ENCODE measurements at places on chromosomes 6 and 20.

- no peak for DNase-seq
Measured at GRCh38 chr6:33779290-33779689, 9.6 kb downstream of the LEMD2 start.

DNA sequence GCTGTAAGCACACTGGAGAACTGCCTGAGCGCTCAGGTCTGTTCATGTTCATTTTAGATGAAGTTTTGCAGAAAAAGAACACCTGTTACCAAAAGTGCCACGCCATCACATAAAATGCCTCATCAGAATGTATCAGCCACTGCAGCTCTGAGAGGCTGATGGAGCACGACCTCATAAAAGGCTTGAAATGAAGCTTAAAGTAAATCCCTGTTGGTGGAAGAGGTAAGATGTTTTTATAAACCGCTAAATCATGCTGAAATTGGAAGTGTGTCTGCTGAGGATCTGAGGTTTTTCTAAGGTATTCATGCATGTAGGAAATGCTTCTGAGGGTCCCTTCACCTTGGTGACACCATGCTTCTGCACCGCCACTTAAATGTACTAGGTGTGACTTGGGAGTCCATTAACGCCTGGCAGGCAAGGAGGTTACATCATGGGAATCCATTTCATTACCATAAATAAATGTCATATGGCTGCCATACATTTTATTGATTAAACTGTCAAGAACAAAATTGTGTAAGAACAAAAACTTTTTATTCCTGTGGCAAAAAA is 363.1 kb upstream of the AGPAT4 start:
- no peak for DNase-seq

DNA sequence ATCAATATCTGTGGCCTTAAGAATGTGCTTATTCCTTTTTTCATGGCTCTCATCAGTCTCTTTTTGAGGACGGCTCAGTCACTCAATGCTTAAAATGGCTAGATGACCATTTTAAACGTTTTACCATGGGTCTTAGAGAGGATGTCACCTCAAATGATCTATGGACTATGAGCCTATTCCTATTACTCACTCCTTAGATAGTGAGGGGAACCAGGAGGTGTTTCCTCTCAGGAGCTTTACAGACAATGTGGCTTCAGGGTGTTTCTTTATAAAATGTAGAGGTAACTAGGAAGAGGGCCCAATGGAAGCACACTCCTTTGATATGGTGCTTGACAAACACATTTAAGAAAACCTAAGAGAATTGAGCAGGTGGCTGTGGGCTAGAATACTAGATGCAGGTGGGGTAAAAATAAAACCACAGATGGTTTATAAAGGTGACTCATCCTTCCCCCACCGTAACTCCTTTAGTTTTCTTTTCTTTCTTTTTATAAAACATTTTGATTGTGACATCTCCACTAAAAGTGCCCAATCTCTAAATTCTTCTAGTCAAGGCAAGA is 1.5 kb upstream of the TMEM200A start:
- no peak for DNase-seq

DNA sequence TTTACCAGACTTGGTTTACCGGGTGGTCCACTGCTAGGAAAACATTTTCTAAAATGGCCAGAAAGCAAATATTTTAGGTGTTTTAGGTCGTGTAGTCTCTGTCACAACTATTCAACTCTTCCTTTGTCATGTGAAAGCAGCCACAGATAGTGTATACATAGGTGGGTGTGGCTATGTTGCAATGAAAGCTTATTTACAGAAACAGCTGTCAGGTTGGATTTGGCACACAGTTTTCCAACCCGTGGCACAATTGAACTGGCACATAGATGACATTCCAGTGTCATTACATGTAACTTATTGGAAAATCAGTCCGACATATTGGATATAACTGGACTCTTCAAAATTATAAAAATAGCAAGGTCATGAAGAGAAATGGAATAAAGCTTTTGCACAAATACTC is 68.9 kb upstream of the KCNQ5 start:
- no peak for DNase-seq

DNA sequence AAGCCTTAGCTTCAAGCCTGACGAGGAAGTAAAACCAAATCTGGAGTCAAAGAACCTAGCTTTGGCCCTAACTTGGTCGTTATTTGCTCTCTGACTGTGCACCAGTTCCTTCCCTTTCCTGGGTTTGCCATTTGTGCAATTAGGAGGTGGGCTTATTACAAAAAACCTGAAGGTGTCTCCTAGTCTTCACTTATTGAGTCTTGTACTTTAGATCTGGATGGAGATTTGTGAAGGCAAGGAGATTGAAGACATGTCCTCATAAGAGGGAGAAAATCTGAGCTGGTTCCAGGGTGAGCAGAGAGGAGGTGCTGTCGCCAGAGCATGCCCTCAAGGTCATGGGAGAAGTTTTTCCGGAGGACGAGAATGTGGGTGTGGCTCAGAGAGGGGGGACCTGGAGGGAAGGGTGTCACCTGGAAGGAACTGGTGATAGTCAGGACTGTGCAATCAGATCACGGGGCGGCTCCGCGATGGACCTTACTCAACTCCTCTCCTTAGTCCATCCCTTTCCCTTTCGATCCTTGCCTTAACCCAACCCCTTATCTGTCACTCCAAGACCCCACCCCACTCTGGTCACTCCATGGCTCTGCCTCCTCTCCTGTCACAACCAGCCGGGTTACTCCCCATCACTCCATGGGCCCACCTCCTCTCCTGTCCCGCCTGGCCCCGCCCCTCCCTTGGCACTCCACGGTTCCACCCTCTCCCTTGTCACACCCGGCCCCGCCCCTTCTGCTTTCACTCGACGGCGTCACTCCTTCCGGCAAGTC is 588 bp upstream of the ACSS2 start:
- peak; percentile 99 for DNase-seq

DNA sequence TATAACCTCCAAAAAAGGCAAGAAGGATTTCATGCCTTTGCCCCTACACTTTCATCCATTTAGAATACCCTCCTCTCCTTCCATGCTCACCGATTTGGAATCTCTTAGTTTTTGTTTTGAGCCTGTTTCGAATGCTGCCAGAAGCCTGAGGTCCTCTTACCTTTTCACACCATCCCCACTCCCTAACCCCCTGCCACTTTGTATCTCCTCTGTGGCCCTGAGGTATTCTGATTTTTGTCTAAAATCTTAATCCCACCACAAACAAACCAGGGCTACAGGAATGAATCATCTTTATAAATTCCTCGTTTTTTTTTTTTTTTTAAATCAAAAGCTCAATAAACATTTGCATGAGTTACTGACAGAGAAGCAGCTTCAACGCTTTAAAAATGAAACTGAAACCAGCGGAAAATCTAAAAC is 1.6 kb upstream of the RPS12 start:
- no peak for DNase-seq

GRCh38 chr20:47382746-47383415 is 26.4 kb upstream of the ZMYND8 start:
- no peak for DNase-seq

- DNase-seq: no peak
Measured at GRCh38 chr6:28695715-28696114, 170.0 kb downstream of the GPX5 start.

DNA sequence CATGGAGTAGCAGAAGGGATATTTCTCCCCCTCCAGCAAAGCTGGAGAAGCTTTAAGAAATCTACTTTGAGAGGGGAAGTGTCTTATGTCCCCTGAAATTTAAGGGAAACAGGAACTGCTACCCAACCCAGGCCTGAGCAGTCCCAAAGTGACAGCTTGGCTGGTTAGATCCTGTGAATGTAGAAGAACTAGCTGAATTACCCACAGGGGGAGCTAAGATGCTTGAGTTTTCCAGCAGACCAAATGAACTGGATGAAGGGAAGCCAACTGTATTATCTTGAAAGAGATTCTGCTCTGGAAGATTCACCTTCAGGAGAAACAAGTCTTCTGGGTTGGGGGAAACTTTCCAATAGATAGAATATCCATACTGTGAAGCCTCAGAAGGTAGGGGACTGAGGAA is 303.3 kb upstream of the MMS22L start:
- DNase-seq: no peak

GRCh38 chr20:32626859-32627636 is 41.9 kb upstream of the NOL4L start:
- peak; percentile 53 for DNase-seq

DNA sequence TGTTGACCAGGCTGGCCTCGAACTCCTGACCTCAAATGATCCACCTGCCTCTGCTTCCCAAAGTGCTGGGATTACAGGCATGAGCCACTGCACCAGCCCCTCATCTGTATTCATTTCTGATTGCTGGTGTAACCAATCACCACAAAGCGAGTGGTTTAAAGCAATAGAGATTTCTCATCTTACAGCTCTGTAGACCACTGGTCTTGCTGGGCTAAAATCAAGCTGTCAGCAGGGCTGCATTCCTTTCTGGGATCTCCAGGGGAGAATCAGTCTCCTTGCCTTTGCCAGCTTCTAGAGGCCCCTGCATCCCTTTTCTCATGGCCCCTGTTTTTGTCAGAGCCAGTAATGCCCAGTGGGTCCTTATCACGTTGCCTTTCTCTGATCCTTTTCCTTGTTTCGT is 49.9 kb upstream of the PMEPA1 start:
- DNase-seq: no peak

- no peak for DNase-seq
Measured at GRCh38 chr6:91822581-91822980, 1235.7 kb upstream of the MAP3K7 start.

DNA sequence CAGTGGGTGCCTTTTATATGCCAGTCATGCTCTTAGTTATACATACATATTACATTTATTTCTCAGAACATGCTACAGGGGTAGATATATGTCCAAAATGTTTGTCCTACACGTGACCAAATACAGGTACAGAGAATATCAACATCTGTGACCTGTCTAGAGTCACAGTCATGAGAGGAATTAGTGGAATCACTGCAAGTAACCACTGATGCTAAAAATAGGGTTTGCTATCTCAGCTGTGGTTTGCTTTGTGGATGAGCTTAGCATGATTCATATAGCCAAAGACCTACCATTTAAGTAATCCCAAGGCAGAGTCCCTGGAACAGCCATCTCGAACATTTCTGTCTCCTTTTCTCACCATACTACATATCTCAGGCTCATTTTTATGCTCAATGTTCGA is 32.3 kb downstream of the GSTA3 start:
- DNase-seq: no peak

DNA sequence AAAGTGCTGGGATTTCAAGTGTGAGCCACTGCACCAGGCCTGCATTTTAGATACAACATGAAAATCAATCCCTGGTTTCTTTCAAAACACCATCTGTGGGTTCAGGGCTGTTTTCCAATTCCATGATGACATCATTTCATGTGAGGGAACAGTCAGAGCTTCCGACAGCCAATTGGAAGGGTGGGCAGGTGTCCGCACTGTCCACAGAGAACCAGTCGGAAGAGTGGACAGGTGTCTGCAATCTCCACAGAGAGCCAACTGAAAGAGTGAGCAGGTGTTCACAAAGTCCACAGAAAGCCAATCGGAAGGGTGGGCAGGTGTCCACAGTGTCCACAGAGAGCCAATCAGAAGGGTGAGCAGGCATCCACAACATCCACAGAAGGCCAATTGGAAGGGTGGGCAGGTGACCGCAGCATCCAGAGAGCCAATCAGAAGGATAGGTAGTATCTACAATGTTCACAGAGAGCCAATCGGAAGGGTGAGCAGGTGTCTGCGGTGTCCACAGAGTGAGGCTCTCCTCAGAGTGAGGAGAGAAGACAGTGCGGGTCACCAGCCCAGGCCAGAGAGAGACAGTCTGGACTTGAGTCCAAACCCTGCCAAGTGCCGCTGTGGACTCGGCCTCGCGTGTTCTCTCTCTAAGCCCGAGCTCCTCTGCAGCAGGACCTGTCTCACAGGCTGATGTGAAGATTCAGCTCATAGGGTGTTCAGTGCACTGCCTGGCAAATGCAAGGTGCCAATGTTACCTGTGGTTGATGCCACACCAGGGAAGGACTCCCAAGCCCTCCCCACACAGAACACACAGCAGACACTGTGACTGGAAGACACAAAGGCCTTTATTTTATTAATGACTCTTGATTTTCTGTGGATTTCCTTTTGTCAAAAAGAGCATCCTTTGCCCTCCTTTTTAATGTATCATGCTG is 57.3 kb downstream of the DLL1 start:
- DNase-seq: no peak

GRCh38 chr6:166903500-166903899 is 52.9 kb downstream of the RNASET2 start:
- no peak for DNase-seq

DNA sequence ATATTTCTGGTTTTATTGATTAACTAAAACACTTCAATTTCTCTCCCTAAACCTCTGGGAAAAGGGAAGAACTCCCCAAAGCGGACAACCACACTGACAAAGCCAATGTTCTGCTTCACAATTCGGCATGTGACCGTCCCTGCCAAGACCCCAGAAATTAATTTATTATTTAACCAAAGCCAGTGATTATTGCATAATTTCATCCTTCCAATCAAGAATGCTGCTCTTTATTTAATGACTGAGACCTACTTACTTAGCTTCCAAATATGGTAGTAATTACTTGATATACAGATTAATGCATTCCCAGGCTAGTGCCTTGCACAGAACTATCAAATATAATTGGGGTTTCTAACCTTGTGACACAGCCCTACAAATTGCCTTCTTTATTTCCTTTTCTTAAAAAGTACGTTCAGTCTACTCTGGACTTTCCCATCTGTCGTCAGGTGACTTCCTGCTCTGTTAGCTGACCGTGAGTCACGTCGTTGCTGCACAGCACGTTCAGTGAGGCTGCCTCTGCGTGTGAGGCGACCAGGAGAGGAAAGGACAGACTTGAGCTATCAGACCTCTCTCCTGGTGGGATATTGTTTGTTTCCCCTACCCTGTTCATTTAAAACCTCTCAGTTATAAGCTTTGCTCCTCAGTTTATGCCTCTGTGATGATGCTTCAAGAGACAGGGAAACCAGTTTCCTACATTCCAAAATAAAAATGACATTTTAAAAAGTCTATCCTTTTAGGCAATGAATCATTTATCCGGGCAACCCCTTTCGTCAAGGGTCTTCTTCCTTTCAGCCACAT is 55.7 kb upstream of the TNFAIP3 start:
- DNase-seq: peak; percentile 81

GRCh38 chr6:76706631-76707030 is 634.2 kb upstream of the IMPG1 start:
- DNase-seq: no peak

DNA sequence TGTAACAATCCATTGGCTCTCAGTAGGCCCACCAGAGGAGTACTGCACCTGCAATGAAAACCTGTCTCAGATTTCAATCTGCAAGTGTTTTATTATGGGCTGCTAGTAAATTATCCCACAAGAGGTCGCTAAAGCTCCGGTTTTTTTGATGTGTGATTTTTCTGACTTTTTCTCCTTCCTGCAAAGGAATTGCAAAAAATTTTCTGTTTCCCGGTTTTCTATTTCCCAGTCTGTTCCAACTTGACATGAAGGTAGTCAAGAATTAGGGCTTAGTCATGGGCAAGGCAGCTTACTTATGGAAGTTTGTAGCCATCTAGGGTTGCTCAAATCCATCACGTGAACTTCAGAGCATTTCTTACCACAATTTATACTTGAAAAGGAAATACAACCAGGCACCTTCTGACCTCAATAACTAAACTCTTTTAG is 38.5 kb upstream of the AHI1 start:
- no peak for DNase-seq
